ENCODE measurements at places on chromosomes 1 and 21.

- no peak for DNase-seq
Measured at GRCh38 chr1:54163051-54163450, 10.3 kb upstream of the CDCP2 start.

- DNase-seq: no peak
Measured at GRCh38 chr1:165426745-165427144, 18.2 kb downstream of the RXRG start.

- peak; percentile 67 for DNase-seq
Measured at GRCh38 chr1:151534662-151535278, 5.3 kb upstream of the TUFT1 start.

DNA sequence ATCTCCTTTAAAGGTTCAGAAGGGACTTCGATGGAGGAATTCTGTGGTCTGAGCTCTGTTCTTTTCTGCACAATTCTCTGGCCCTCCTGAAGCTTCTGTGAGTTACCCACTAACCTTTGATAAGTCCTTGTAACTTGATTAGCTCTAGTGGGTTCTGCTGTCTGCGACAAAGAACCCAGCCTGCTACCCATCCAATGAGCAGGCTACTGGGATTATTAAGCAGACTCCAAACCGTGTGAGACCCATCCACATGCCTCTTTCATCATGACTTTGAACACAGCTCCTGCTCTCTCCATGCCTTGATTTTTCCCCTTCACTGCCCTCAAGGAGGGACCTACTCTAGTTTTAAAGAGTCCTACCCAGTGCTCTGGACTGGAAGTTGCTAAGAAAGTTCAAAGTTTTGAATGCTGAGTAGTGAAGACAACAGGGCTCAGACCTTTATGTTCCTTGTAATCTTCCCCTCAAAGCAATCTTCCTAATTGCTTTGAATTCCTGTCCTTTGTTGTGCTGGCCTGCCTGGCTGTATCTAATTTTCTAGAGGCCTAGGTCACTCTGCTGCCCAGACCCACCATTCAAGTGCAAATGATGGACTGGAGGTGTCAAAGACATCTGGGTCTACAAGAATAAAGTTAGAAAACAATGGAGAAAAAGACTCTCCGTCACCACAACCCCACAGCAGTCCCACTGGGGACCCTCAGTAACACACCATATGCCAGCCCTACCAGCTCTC lies 146.9 kb downstream of the RHOU start:
- DNase-seq: no peak

DNA sequence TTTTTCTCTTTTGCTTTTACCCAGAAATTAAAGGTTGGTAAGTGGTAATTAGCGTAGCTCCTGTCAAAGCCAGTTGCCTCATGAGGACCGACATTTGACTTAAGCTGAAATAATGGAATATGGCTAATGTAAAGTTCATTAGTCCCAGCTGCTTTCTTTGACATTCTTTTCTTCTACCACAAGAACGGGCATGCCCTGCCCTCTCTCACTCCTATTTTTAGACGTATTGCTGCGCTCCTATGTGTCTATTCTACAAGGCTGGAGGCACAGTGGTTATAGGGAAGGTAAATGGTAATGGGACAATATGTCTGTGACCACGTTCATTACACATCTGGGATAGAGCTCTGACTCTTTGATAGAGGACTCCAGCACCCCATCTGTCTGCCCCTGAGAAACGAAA lies 6.8 kb downstream of the CORT start:
- DNase-seq: no peak

DNA sequence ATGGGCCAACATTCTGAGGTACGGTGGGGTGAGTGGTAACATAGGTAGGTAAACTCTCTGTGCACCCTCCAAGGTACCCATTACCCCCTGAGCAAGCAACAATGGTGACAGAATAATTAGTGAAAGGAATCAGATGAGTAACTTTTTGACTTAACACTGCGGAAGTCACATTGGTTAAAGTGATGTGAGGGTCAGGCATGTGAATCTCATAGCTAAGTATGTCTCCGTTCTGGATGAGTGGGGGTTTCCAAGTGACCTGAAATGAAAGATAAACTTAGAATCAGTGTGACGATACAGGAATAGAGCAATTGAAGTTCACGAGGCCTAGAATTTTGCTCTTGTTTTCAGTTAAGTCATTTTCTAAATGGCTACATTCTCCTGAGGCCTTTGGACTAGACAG lies 311.7 kb downstream of the KCTD3 start:
- DNase-seq: no peak

GRCh38 chr1:89669441-89669840 lies 36.5 kb downstream of the LRRC8C start:
- DNase-seq: no peak

DNA sequence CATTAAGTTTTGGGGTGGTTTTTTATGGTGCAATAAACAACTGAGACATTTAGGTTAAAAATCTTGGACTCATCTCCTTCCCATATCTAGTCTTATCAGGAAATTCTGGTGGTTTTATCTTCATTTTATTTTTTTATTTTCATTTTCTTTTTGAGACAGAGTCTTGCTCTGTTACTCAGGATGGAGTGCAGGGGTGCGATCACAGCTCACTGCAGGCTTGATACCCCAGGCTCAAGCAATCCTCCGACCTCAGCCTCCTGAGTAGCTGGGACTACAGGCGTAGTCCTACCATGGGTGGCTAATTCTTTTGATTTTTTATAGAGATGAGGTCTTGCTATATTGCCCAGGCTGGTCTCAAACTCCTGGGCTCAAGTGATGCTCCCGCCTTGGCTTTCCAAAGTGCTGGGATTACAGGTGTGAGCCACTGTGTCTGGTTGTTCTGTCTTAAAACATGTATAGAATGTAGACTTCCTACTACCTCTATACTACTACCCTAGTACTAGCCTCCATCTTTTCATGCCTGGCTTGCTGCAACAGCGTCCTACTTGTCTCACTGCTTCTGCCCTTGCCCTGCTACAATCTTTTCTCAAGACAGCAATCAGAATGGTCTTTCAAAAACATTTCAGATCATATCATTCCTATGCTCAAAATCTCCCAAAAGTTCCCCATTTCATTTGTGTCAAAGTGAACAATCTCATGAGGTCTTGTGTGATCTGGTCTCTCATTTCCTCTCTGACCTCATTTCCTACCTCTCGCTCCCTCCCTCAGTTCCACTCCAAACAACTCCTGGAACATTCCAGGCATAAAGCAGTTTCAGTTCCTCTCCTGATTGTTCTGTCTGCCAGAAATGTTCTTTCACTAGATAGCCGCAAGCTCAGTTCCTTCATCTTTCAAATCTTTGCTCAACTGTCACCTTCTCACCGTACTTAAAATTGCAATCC lies 5.9 kb upstream of the FCGR2A start:
- DNase-seq: no peak

DNA sequence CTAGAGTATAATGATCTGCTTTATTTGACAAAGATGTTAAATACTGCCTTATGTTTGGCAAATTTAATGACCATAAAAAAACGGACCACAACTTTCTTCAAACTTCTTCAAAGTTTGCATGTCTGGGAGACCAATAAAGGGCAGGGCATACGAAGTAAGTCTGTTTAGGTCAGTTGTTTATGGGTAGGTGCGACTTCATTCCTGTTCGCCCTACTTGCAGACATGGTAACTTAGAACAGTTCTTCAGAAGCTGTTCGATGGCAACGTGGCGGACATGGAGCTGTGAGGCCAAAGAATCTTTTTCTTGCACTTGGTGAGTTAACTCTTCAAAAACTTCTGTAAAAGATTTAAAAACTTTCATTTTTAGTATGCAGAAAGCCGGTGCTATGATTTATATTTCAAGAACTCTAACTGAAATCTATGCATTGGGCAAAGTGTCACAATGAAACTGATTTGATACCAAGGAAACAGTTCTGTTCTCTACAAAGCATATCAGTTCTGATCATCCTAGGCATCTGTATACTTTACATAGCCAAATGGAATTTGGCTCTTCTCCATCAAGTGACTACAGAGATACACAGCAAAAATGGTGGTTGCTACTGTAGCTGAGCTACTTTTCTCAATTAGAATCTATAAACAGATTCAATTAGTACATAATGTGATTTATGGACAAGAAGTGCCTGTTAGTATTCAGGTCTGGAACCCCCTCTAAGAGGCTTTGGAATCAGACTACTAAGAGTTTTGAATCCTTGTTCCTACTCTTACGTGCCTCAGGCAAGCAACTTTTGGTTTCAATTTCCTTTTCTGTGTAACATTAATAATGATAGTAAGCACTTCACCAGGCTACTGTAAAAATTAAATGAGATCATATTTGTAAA lies 25.7 kb downstream of the C21orf91 start:
- no peak for DNase-seq

DNA sequence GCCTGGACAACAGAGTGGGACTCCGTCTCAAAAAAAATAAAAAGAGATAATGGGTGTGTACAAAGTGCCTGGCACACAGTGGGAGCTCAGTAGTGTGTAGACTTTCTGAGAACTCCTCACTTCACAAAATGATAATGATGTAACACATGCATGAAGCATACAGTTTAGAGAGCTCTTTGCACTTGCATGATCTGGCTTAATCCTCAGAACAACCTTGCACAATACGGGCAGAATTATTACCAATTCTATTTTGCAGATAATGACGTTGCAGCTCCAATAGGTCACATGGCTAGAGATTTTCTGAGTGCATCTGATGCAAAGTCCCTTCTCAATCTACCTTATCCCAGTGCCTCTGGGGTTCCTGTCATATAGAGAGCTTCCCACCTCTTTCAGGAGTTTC lies 71.4 kb downstream of the CD247 start:
- DNase-seq: no peak

GRCh38 chr1:24203404-24203803 lies 16.3 kb upstream of the IFNLR1 start:
- no peak for DNase-seq

DNA sequence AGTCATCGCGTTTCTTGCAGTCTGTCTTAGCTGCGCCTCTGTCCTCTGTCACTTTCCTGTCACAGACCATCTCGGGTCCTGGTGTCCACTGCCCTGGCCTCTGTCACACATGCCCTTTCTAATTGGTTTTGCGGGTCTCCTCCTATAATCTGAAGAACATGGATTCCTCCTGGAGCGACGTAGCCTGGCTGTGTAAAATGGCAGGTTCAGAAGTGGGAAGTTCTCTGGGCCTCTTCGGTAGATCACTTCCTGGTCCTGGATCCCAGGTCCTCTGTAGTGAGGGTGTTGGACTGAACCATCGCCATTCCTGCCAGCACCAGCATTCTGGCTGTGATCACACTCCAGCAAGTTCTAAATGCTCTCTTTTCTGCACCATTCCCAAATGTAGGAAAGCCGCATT lies 857 bp downstream of the FAM3B start:
- no peak for DNase-seq

DNA sequence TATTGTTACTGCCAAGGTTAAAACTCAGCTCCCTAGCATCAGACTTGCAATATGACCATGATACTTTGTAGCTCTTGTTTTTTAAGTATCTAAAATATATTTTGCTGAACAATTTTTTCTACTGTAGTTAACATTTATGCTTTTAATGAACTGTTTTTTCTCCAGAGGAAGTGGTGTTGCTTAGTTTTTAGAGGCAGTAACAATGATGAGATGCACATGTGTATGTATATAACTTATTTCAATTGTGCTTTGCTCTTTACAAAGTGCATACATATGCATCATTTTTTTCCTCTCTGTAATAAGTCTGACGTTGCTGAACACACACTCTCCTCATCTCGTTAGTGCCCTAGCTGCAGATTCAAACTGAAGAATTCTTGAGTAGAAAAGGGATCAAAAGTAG lies 418.8 kb downstream of the ZP4 start:
- DNase-seq: no peak

DNA sequence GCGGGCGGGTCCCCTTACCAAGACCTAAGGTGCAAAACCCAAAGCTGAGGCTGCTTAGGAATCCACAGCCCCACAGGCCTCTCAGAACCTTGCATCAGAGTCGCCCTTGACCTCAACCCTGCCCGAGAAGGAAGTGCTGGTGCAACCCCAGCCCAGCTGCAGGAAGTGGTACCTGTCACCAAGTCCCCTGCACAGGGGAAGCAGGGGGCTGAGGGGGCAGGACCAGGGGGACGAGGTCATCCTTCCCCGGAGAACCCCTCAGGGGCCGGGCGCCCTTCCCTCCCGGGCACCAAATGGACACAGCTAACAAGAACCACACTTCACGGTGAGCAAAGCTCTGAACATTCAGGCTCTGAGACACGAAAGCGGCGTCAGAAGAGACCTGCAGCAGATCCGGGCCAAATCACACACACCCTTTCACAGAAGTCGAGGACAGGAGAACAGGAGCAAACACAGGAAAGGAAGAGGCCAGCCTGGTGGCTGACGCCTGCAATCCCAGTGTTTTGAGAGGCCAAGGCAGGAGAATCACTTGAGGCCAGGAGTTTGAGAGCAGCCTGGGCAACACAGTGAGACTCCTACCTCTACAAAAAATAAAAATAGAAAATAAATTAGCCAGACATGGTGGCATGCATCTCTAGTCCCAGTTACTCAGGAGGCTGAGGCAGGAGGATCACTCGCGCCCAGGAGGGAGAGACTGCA lies 6.4 kb downstream of the ITGB2 start:
- peak; percentile 38 for DNase-seq

DNA sequence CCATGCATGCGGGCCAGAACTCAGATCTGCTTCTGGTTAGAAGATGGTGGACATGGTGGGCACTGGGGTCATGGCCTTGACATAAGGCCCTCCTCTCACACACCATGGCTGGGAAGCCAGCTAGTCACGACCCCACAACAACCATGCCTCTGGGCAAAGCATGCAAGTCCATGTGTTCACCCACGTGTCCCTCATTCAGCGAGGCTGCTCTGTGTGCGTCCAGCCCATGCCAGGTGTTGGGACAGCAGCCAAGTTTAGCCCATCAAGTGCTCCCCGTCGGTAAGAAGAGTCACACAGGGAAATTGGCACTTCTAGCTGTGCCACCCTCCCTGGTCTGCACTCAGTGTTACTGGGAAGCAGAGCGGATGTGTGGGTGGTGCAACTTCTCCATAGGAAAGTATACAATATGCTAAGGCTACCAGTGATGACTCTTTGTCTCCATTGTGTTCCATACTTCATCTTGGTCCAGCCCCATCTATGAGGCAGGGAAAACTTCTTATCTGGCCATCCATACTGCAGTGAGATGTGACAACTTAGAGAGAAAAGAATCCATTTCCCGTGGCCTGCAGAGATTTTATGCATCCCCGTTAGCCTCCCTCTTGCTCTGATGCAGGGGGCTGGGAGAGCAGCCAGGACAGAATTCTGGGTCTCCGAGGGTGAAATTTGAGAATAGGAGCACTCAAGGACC lies 198.0 kb downstream of the GRIK3 start:
- no peak for DNase-seq

- no peak for DNase-seq
Measured at GRCh38 chr1:162010175-162010506, 13.5 kb downstream of the OLFML2B start.

DNA sequence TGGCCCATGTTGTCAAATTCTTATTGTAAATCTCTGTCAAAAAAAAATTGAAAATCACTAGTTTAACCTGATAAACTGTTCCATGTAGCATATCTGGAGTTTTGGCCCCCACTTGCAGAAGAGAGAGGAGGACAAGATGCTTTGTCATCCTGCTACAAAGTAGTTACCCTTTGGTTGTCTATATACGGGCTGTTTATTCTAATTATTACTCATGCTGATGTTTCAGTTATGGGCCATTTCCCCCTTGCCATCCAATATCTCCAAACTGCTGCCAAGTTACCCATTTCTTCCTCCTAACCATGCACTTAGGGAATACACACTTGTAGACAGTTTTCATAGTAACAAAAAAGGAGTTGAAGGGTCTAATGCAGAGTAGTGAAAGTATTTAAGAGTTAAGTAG lies 22.6 kb downstream of the STX12 start:
- no peak for DNase-seq
